Activated CD8-positive, alpha-beta T cell treated with anti-CD3 and anti-CD28 coated beads, Interleukin-2, amount 10 ng/mL, durations not matched to agents 7 days and 5 days (primary cell): ENCODE measurements at places on chromosomes 3 and 15. TPM values are rescaled to one million over a fixed set of nuclear protein-coding genes. Genes with fewer than 3 reads are reported as not detected.

- DNase-seq, result no peak
These were observed 126.0 kb downstream of the ST8SIA2 start for GRCh38 chr15:92519709-92520108.

DNA sequence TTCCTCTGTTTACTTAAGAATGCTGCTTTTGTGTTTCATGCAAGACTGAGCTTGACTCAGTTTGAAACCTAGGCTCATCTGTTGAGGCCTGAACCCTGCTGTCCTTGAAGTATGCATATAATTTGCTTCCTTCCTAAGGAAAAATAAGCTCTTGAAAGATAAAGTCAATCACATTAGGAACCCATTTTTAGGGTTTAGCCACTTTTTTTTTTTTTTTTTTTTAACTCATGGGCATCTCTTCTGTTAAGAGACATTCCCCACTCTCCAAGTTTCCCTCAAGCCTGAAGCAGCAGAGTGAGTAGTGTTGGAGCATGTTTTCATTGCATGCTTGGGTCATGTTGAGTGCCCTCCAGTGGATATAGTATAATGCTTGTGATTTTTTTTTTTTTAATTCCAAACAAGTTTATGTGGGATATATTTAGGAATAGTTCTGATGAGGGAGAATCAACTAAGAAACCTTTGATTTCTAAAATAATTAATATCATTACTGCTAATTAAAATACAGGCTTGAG is 3.6 kb downstream of the CTNNB1 start:
- no peak for DNase-seq

GRCh38 chr15:86879250-86880229 is 799.9 kb downstream of the AGBL1 start:
- DNase-seq, result no peak

GRCh38 chr3:129616713-129617112 is 10.2 kb upstream of the PLXND1 start:
- DNase-seq, result no peak

- peak; percentile 90 for DNase-seq
These were observed 114.3 kb upstream of the ARHGEF3 start for GRCh38 chr3:56915966-56916586.

DNA sequence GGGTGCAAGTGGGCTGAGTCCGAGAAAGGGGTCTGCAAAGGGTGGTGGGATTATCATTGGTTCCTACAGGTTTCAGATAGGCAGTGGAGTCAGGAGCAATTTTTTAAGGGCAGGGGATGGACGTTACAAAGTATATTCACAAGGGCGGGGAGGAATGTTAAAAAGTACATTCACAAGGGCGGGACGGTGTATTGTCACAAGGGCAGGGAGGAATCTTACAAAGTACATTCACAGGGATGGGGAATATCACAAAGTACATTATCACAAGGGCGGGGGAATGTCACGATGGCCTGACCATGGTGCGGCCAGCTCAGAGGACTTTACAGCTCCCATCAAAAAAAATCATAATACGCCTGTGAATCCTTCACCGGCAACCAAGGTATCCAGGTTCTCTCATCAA is 20.6 kb upstream of the TEX55 start:
- DNase-seq, result no peak

GRCh38 chr3:24197809-24198208 is 252.7 kb downstream of the NR1D2 start:
- DNase-seq, result no peak

DNA sequence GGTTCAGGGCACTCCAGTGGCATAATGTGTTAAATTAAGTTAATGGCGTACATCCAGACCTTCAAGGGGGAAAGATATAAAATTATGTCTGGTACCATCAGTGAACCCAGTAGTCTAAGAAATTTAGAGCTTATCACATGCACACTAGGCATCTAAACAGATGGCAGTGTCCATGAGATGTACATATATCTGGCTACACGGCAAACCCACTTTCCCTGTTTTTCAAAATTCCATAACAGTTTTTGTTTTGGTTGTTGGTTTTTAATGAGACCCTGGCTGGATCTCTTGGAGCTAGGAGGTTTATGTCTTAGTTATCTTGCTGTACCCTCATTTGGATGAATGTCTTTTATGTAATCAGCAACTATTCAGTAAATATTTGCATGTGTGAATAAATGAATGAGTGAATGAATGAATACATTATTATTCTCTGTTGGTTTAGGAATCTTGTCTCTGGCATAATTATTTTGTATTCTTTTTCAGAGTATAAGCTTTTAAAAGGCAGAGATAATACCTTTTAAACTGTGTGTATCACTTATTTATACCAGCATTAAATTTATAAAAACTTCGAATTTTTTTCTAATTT is 3.1 kb upstream of the UTS2B start:
- no peak for DNase-seq

DNA sequence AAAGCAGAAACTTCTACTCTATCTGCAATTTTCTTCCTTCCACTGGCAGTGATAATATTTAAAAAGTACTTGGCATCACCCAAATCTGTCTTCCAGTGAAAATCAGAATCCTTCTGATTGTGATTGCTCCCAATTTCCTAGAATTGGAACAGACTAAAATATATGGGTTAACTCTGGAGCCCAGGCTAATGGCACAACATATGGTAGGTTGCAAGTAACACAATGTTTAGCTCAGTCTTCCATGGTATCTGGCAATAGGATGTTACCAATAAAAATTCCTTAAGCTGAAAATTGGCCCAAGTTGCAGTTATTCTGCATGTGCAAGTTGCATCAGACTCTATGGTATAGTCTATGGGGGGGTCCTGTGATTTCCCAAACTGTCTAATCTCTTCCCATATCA is 273.5 kb upstream of the ADAMTS9 start:
- no peak for DNase-seq

GRCh38 chr3:141255846-141256261 is 24.2 kb downstream of the PXYLP1 start:
- DNase-seq, result peak; percentile 66

DNA sequence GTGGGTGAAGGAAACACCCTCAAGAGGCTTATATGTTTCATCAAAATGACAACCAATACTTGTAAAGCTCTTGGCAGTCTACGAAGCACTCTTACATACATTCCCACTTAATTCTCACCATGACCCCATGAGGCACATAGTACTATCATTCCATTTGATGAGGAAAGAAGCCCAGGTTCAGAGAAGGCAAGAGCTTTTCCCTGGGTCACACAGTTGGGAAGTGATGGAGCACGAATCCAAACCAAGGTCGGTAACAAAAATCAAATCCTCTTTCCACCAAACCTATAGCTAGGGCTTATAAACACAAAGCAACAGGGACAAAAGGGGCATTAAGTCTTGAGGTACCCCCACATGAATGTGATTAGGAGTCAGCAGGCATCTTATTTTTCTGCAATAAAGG is 187.1 kb downstream of the UACA start:
- DNase-seq, result no peak

DNA sequence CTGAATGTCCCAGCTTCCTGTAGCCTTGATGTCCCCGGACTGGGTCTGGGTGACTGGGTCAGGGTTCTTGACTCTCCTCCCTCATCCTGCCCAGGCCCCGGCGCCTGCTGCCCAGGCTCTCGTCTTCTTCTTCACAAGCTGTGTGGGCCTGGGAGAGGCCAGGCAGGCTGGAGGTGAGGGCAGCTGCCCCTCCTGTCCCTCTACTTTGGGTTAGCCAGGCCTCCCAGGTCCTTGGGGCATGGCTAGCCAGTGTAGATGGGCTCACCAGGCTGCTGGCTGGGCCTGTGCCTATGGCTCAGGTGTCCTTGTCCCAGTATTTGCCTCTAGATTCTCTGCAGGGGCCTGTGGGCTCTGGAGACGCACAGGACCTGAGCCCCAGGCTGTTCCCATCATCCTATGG is 31.8 kb downstream of the TKT start:
- DNase-seq, result no peak

- no peak for DNase-seq
These were observed 69.5 kb upstream of the KCNAB1 start for GRCh38 chr3:156050918-156051317.

- DNase-seq, result no peak
These were observed 11.9 kb upstream of the LRTM1 start for GRCh38 chr3:54939557-54940300.

DNA sequence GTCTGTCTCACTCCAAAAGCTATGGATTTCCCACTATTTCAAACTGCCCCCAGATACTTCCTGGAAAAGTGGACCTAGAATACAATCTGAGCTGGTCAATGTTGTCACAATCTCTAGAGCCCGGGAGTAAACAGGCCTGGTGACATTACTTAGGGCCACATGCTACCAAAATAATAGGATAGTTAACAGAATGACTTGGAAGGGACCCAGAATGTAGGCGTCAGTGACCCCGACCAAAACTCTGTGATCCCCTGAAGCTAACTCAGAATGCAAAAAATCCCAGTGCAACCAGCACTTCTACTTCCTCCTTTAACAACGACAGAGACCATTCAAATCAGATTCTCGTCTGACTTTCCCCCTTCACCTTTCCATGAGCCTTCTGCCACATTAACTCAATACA is 51.5 kb upstream of the CDV3 start:
- DNase-seq, result no peak

- peak; percentile 41 for DNase-seq
These were observed 84.5 kb upstream of the STT3B start for GRCh38 chr3:31448035-31448881.

- no peak for DNase-seq
These were observed 43.2 kb downstream of the NBEAL2 start for GRCh38 chr3:47022641-47023071.

The RAB6B gene
- total RNA-seq, result 0.68 TPM

The RASL12 gene
- total RNA-seq, result not detected

The PIGZ gene
- total RNA-seq, result 1.9 TPM

The TEX55 gene
- total RNA-seq, result not detected
